ENCODE measurements at places on chromosomes 2 and 18.

GRCh38 chr2:46197672-46198071 is 99.5 kb upstream of the EPAS1 start:
- DNase-seq = no peak

GRCh38 chr2:80244905-80245584 is 59.5 kb downstream of the LRRTM1 start:
- DNase-seq = no peak

GRCh38 chr2:213500881-213501280 is 216.6 kb downstream of the SPAG16 start:
- no peak for DNase-seq

GRCh38 chr2:26612522-26613240 is 28.5 kb downstream of the CIB4 start:
- DNase-seq = no peak

- DNase-seq = no peak
Observed at GRCh38 chr2:177606636-177607035, 214.1 kb downstream of the AGPS start.

DNA sequence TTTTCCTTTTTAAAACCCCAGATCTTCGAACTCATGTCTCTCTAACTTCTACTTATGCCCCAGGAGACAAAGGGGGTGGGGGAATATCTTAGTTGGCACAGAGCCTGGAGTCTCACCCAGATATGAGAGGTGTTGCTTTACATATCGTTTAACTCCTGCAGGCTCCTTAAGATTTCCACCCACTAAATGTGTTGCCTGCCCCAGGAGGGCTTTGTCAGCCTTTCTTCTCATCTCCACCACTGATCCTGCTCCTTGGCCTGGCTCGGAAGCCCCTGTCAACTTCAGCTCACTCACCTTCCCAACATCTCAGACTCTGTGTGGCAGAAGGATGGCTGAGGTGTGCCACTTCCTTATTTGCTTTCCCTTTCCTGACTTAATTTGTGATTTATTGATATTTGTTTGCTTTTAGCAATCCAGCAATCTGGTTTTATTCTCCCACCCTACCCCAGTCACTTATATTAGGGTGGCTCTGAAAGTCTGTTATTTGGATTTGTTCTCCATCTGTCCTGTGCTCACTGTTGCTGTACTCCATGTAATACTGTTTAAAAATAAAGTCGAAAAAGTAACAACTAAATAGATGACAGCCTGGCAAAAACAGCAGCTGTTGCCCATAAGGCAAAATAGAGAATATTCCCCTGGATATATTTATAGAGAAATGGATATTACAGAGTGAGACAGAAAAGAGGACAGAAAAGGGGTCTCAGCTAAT is 200.6 kb downstream of the ZBTB7C start:
- no peak for DNase-seq

DNA sequence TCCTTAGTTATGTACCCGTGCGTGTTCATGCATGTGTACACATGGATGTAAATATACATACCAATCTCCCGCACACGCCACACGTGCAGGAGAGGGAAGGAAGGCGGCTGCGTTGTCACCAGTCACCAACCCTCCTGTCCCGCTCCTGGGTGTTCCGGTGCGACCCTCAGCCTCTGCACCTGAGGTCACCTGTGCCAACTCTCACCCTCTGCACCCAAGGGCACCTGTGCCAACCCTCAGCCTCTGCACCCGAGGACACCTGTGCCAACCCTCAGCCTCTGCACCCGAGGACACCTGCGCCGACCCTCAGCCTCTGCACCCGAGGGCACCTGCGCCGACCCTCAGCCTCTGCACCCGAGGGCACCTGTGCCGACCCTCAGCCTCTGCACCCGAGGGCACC is 192.8 kb upstream of the SALL3 start:
- DNase-seq = no peak

- no peak for DNase-seq
Observed at GRCh38 chr2:151239624-151240023, 22.0 kb downstream of the RBM43 start.

DNA sequence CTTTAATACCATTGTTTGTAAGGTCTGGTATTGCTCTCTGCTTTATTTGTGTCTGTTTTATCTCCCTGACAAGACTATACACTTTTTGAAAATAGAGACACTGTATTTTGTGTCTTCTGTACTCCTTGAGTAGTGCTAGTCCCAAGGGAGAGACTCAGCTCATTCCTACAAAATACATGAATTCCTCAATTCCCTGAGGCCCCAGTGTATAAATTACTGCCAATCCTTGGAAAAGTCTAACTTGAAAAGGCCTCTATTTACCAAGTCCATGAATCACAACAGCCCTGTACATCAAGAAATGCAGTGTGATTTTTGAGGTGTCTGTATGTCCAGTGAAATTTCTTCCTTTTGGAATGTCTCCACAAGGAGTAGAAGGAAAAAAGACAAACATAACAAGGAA is 34.9 kb upstream of the NEDD4L start:
- DNase-seq = no peak

DNA sequence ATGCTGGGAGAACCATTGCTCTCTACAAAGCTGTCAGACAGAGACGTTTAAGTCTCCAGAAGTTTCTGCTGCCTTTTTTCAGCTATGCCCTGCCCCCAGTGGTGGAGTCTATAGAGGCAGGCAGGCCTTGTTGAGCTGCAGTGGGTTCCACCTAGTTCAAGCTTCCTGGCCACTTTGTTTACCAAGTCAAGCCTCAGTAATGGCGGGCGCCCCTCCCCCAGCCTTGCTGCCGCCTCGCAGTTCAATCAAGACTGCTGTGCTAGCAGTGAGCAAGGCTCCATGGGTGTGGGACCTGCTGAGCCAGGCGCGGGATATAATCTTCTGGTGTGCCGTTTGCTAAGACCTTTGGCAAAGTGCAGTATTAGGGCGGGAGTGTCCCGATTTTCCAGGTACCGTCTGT is 52.7 kb upstream of the SCYGR2 start:
- DNase-seq = no peak

- no peak for DNase-seq
Observed at GRCh38 chr18:44025421-44025820, 655.3 kb upstream of the SETBP1 start.

DNA sequence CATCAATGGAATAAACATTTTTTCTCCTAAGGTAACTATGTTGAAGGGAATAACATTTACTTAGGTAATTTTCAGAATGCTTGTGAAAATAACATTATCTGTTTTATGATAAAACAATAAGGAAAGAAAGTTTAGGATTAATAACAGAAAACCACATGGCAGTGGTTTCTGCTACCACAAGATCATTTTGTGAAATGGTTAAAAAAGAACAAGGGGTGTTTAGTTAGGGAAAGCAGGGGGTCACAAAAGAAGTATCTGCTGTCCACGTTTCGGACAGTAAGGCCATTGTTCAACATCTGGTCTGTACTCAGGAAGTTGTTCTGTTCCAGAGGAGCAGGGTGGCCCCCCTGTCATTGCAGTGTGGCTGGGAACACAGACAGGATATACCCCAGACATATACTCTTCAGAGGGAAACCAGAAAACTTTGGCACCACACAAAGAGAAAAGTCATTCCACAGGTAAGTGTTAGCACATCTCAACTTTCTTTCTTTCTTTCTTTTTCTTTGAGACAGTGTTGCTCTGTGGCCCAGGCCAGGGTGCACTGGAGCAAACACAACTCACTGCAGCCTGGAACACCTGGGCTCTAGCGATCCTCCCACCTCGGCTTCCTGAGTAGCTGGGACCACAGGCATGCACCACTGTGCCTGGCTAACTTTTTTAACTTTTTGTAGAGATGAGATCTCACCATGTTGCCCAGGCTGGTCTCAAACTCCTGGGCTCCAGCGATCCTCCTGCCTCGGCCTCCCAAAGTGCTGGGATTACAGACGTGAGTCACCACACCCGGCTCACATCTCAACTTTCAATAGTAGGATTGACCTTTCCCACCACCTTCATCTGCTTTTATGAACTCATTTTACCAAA is 14.8 kb upstream of the ARL5A start:
- no peak for DNase-seq

GRCh38 chr2:218582076-218582475 is 13.4 kb downstream of the CNOT9 start:
- no peak for DNase-seq

- no peak for DNase-seq
Observed at GRCh38 chr2:99422599-99422998, 67.2 kb downstream of the REV1 start.

DNA sequence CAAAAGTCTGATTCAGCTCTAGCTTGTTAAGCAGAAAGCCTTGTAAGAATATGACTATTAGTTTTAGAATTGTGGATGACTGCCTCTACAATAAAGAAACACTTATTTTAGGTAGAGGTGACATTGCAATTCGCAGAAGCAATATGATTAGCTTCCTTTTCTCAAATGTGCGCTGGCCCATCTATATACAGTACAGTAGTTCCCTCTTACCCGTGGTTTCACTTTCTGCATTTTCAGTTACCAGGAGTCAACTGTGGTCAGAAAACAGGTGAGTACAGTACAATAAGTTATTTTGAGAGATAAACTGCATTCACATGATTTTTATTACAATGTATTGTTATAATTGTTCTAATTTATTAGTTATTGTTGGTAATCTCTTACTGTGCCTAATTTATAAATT is 405.1 kb downstream of the GPD2 start:
- DNase-seq = no peak

DNA sequence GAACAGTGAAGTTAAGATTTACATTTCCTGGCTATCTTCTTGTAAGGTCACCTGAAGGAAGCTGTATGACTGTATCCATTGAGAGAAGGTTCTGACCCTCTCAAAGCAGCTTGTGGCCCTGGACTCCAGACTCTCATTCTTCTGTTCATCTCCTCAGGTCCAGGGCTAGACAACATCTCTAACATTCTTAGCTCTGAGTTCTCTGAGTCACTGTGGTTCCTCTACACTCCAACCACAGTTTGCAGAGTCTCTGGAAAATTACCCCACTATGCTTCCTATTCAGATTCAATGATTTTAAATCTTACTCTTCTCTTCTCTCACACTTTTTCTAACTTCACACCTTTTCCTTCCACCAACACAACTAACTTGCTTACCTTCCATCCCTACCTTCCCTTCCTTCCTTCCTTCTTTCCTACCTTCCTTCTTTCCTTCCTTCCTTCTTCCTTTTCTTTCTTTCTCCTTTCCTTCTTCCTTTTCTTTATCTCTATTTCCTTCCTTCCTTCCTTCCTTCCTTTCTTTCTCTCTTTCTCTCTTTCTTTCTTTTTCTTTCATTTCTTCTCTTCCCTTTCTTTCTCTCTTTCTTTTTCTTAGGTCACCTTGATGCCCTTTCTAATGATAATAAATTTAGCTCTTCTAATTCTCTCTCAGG is 824.3 kb upstream of the ZEB2 start:
- no peak for DNase-seq

- no peak for DNase-seq
Observed at GRCh38 chr2:29423061-29423666, 307.9 kb downstream of the CLIP4 start.

DNA sequence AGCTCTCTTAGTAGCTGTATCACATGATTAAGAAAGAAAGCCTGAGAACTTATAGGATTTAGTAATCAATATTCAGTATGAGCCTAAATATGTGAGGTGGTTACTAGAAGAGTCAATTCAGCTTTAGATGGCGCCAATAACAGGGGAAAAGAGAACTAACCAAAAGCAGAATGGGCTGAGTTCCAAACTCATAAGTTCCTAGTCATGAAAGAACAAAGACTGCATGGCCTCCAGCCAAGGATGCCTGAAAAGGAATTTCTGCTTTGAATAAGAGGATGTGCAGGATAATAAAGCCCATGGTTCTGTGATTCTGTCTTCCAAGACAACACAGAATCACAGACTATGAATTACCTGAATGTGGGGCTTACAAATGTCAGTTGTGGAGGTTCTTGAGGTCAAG is 196.5 kb downstream of the SATB2 start:
- no peak for DNase-seq

- DNase-seq = no peak
Observed at GRCh38 chr2:86566158-86566820, 3.0 kb upstream of the CHMP3 start.

GRCh38 chr2:238165288-238165921 is 6.6 kb downstream of the ERFE start:
- no peak for DNase-seq

- no peak for DNase-seq
Observed at GRCh38 chr2:213455316-213456008, 171.2 kb downstream of the SPAG16 start.

GRCh38 chr2:31371691-31372090 is 42.9 kb downstream of the XDH start:
- no peak for DNase-seq

DNA sequence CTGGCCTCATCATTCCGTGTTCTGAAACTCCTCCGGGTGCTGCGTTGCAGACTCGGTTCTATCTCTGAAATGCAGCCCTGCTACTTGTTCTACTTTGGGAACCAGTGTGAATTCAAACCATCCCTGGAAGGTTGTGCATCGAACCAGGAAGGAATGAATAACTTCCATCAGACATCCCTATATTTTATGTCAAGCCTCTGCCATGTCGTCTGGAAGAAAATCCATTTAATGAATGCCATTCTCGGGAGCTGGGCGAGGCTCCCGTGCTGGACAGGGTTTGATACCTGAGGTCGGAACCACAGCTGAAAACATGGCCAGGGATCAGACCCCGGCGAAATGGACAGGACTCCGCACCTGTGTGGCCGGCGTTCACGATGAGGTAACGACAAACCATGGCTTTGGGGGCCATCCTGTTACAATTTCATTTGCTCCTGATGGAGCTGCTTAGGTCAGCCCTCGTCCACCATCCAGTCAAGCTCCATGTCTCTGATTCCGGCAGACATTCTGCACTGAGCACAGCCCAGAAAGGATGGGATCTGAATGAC is 821.6 kb downstream of the GALR1 start:
- DNase-seq = no peak

GRCh38 chr18:8288472-8289195 is 320.6 kb upstream of the RAB12 start:
- no peak for DNase-seq

DNA sequence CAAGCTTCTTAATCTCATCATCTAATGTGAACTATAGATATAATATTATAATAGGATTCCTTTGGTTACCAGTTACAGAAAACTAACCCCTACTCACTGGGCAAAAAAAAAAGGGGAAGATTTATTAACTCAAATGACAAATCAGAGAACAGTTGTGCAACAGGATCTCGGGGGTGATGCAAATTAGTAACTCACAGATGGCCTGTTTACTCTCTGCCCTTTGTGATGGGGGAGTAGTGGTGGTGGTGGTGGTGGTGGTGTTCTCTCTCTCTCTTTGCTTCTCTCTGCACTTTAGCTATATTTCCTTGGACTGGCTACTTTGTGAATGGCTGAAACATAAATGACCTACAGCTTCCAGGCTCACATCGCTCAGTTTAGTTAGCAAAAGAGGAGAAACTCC is 59.0 kb downstream of the TMEM247 start:
- DNase-seq = no peak

GRCh38 chr2:234032279-234032856 is 18.1 kb upstream of the SPP2 start:
- DNase-seq = peak; percentile 38
